ENCODE measurements at places on chromosomes 2 and 18. TPM values are rescaled to one million over a fixed set of nuclear protein-coding genes. Genes with fewer than 3 reads are reported as not detected.
A peak's percentile ranks its signal among the peaks of the same experiment; 100 is the strongest.

Gene CXCR1
- total RNA-seq: 0.99 TPM

Gene CYBRD1
- total RNA-seq: 0.31 TPM

Gene AUP1
- total RNA-seq: 136 TPM

Gene DLGAP1
- not detected for total RNA-seq

Gene PXDN
- 0.58 TPM for total RNA-seq

DNA sequence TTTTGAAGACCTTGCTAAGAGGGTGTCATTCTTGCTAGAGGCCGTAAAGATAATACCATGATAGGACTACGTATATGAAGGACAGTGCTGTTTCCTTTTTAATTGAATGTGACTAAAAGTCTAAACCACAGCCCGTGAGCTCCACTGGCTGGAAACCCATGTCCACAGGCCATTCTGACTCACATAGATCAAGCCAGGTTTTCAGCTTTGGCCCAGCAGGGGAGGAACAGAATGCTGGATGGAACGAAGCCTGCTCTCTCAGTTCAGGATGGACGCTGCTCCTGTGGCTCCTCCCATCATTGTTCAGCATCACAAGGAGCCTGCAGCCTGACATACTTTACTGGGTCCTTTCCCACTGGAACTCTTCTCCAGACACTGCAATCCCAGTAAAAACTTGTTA lies 47.6 kb downstream of the ALPK2 start:
- no peak overlapping the region for H3K27ac ChIP-seq
- H3K4me3 ChIP-seq: no peak overlapping the region
- peaks cover 15% of the 10 kb centered on the region for H3K4me1 ChIP-seq
- H3K36me3 ChIP-seq: no peaks in the 10 kb centered on the region

GRCh38 chr18:48996901-48997463 lies 46.2 kb upstream of the SMAD7 start:
- peak; percentile 67 for DNase-seq
- no peak overlapping the region for H3K4me3 ChIP-seq
- peak overlapping the region; percentile 87 for H3K27ac ChIP-seq
- H3K36me3 ChIP-seq: no peaks in the 10 kb centered on the region

GRCh38 chr2:37857575-37858399 lies 67.3 kb upstream of the RMDN2 start:
- no peaks in the 10 kb centered on the region for H3K4me1 ChIP-seq
- H3K27ac ChIP-seq: no peak overlapping the region
- no peak overlapping the region for H3K4me3 ChIP-seq
- DNase-seq: no peak

DNA sequence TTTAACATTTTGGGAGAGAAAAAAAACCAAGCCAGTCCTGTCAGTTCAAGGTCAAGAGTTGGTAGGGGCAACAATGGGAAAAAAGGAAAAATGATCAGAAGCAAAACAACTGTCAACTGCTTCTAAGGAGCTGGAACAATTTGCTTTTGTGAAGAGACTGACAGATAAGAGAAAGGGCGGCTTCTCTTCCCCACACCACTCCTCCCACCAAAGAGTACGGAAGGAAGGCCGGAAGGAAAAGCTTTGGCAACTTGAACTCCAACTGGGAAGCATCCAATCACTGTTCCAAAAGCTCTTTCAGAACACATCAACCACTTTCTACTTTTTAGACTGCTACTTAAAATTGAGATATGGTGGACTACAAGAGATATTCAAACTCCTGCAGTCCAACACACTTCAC lies 57.8 kb upstream of the NFU1 start:
- no peak overlapping the region for H3K4me3 ChIP-seq
- DNase-seq: no peak
- H3K27me3 ChIP-seq: no peaks in the 10 kb centered on the region
- H3K4me1 ChIP-seq: peaks cover 31% of the 10 kb centered on the region
- H3K27ac ChIP-seq: no peak overlapping the region

- no peak for DNase-seq
- peaks cover 3% of the 10 kb centered on the region for H3K4me1 ChIP-seq
- peaks cover 19% of the 10 kb centered on the region for H3K36me3 ChIP-seq
- H3K27me3 ChIP-seq: peaks cover 11% of the 10 kb centered on the region
- no peak overlapping the region for H3K27ac ChIP-seq
Measured at GRCh38 chr2:238169048-238169707, 10.4 kb downstream of the ERFE start.

Measured in activated CD4-positive, alpha-beta T cell treated with anti-CD3 and anti-CD28 coated beads, Interleukin-2, amount 10 ng/mL, durations not matched to agents 7 days and 5 days (primary cell).